ENCODE measurements at places on chromosomes 4 and X.

GRCh38 chr4:1351854-1352566 lies 5.0 kb downstream of the UVSSA start:
- peak; percentile 93 for DNase-seq

DNA sequence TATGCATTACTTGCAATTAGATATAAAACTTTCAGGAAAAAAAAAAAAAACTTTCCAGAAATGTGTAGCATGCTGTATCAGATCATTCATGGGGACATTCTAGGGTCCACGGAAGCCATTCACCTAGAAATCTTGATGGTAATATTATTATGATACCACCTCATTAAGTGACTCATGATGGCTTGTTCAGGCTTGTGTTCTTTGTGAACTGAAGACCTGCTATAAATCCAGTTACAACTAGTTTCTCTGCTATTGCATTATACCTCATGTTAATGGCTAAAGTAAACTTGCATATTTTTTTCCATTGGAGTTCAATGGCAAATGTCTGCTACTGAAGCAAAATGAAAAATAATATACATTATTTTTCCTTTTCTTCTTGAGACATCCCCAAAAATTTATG lies 35.3 kb upstream of the PTPN13 start:
- no peak for DNase-seq

- DNase-seq: no peak
Measured at GRCh38 chrX:107454302-107454701, 4.8 kb downstream of the FRMPD3 start.

- DNase-seq: no peak
Measured at GRCh38 chrX:86805241-86805640, 657.0 kb downstream of the DACH2 start.

DNA sequence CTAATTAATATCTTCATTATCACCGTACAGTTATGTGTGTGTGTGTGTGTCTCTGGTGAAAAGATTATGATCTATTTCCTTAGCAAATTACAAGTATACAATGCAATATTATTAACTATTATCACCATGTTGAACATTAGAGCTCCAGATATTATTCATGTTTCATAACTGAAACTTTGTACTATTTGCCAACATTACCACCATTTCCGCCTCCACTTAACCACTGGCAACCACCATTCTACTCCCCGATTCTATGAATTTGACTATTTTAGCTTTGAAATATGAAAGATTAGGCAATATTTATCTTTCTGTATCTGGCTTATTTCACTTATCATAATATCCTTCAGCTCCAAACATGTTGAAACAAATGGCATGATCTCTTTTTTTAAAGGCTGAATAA lies 717.9 kb downstream of the ARAP2 start:
- DNase-seq: no peak

- peak; percentile 63 for DNase-seq
Measured at GRCh38 chr4:24912252-24913118, at the start of gene CCDC149. Gene CCDC149, minus strand, starts transcription at chr4:24913042. Its CDS starts 178 bp downstream, at chr4:24912864.

DNA sequence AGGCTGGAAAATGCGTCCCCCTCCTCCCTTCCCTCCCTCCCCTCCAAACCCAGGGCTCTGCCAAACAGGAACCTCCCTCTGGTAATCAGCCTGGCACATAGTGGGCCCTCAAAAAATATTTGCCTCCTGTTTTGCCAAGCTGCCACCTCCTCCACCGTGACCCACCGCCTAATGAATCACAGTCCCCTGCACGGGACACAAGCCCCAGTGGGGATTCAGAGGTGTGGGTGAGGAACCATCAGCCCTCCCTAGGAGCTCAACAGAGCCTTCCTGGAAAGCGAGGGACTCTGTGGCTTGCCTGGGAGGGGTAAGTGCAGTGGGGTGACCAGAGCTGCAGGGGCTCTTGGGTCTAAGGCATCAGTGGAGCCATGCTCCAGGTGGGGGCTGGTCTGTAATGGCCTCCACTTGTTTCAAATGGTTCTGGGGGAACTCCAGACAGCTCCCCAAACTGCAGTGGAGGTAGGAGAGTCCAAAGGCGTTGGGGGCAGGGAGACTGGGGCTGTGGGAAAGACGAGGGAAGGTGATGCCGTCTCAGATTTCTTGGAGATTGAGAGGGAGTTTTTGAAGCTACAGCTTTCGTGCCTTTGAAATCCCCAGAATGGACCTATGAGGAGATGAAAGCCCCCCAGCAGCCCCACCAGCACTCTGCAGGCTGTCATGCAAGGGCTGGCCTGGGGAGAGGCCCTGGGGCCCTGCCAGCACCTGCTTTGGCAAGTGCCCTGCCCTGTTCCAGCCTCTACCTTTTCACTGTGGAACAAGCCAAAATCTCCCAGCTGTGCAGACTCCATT lies 1.0 kb upstream of the PPP2R2C start:
- no peak for DNase-seq

DNA sequence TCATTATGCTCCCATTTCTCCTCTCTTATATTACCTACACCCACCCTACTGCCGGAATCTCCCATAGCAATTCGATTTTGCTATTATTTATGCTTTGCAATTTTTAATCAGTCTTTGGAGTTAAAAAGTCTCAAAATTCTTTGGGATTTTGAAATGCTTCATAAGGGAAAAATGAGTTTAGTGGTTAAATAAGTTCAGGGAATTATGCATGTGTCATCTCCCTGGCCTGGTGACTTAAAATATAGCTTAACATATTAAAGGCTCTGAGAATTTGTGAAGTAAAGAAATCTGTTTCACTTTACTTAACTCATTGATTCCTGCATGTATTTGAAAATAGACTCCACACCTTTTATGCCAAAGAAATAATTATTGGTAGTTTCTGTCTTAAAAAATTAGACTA lies 185.1 kb upstream of the DIPK2B start:
- DNase-seq: no peak

DNA sequence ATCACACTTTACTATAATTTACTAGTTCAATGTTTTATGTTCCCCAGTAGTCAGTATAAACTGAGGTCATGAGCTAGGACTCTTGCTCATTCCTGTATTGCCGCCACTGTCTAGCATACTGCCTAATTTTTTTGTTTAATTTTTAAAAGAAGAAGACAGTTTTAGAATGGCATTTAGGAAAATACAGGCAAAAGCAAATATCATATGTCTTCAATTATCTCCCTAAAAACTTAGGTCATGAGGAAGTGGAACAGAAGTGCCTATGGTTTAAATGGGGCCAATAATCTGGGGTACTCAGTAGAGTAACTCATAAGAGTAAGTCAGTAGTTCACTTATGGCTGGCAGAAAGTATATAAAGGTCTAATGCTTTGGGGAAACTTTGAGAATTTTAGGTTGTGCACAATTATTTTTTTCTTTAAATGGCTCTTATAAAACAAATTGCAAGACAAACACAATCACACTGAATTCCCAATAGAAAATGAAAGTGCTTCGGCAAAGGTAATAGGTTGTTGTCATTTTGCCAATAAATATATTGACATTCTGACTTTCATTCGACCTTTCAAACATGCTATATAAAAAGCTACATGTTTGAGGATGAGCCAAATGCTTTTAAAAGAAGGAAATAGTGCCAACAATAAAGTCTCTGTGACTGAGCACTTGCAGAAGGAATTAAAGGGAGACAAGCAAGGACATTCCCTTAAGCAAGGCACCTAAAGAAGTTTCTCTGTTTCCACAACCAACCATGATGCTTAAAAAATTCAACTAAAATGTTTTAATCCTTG lies 390.1 kb downstream of the PDGFC start:
- DNase-seq: no peak

DNA sequence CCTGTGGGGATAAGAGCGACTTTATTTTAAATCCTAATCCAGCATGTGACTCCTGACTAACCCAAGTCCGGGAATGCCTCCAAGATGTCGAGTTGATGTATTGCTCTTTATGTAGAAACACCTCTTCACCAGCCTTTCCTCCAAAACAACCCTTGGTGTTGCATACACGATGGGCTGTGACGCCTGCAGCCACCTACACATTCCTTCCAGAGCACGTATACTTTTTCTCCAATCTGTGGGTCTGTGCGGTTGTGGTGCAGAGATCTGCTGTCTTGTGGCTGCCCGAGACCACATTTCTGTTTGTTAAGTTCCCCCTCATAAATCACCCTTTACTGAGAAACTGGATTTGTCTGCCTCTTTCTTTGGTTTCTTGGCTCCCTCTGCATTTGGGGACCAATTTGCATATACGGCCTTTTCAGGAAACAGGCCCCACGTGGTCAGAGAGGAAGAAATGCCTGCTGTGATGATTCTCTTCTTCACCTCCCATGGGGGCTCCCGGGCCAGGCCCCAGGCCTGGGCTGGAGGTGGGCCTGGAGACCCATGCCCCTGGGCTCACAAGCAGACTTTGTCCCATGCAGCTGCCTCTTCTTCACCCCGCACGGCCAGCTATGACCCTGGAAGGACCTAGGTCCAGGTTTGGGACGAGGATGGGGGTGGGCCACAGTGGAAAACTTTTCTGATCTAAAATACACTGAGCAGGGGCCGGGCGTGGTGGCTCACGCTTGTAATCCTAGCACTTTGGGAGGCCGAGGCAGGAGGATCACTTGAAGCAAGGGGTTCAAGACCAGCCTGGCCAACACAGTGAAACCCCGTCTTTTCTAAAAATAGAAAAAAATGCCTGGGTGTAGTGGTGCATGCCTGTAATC lies 21.4 kb upstream of the AFAP1 start:
- no peak for DNase-seq

DNA sequence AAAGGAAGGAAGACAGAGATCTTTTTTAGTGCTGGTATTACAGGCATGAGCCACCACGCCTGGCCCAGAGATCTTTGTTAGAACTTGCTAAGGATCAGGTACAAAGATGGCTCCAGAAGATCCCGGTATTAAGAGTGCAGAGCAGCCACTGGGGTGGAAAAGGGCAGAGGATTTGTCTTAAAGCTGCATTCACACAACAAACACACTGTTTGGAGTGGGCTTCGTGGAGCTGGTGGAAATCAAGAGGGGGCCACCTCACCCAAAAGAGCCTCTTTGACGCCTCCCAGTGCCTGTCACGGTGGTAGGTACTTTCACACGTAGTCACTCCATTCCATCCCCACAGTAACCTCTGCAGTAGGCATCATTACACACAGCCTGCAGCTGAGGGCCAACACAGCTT lies 13.3 kb downstream of the HELT start:
- no peak for DNase-seq

DNA sequence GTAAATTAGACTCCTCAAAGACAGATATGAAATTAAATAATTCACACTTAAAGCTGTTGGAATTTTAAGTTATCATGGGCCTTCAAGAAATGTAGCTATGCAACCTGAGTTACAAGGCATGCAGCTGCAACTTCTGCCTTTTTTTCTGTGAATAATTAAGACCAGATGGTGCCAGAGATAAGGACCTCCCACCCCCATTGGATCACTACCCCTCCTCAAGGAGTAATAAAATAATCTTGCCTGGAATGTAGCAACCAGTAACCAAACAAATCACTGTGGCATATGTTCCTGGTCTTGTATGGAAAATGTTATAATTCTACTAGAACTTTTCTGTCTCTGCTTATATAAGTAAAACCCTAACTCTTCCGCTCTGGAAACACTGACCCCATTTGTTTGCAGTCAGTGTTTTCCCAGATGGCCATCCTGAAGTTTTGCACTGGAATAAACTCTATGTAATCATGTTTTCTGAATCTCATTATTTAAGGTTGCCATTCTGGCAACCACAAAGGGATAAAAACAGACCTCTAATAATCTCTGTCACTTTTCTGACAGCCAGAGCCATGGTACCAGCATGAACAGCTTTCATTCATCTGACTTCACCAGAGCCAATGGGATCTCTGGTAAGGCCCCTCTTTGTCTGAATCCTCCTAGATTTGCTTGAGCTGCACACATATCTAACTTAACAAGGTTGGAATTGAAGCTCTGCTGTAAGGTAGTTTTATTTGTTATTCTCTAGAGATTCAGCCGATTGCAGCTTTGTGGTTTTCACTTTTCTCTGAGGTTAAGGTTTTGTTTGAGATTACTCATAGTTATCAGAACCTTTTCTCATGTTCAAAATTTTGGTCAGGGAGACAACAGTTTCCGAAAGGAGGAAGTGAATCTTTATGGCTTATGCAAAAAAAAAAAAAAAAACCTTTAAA lies 274.6 kb downstream of the NAF1 start:
- no peak for DNase-seq

GRCh38 chr4:165553221-165553810 lies 174.5 kb downstream of the CPE start:
- DNase-seq: no peak

DNA sequence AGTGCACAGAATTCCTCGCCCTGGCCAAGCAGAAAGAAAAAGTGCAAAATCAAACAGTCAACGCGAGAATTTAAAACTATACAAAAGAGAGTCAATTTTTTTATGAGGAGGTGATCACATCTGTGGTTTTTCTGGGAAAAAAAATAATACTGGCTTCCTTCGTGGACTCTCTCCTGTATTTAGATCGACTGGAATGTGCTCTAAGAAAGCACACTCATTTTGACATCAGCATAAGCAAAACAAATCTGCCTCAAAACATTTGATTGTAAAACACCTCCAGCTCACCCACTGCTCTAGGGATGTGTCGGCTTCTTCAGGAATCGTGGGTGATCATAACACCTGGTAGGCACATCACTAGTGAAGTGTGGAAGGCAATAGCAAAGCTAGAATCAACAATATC lies 417.4 kb upstream of the FAT1 start:
- no peak for DNase-seq

GRCh38 chr4:71074452-71075299 lies 81.2 kb downstream of the DCK start:
- DNase-seq: no peak

DNA sequence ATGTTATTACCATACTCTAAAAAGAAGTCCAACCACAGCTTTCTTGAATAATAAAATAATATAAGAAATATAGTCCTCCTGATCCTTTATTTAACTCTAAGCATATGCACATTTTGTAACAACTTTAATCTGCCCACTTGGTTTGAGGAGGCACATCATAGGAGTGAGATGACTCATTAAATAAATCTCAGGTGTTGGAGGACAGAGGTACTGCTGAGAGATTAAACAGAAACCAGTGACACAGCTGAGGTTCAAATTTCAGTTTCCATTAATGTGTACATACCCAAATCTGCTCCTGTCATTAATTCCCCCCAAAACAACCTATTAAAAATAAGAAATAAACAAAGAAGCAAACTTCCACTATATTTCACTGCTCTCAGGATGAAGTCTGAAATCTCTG lies 211.0 kb downstream of the KCTD8 start:
- DNase-seq: no peak

GRCh38 chr4:140335076-140335475 lies 38.4 kb upstream of the SCOC start:
- DNase-seq: no peak

DNA sequence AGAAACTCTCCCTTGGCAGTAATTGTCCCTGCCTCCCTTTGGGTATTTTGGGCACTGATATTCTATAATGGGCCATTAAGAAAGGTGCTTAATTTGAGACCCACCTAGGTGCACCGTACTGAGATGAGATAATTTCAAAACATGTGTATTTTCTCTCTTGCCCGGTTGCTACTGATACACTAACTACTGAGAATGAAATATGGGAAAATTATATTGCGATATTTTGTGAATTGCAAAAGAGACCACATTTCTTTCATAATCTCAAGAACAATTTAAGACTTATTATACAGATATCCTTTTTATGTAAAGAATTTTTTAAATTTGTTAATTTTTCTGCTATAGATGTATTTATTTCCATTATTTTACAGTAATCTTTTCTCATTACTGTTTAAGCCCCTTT lies 284.9 kb downstream of the ADGRL3 start:
- no peak for DNase-seq

Measured in D721Med (cell line).